Stimulated activated CD8-positive, alpha-beta memory T cell treated with anti-CD3 and anti-CD28 coated beads, Interleukin-4, amount 100 ng/mL, for 24 hours (primary cell): ENCODE measurements at places on chromosomes 5 and 9.

DNA sequence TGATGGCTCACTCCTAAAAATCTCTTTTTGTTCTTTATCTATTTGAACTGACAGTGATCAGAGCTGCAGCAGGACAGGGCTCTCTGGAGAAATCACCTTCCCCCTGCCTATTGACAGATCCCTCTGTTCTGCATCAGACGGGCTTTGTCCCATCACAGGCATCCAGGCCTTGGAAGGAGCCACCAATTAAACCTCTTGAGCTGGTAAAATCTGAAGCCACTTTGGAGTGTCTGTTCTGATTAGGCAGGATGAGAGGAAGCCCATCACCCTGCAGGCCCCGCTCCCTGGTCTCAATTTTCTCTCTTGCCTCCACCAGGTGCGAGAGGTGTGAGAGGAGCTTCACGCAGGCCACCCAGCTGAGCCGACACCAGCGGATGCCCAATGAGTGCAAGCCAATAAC is 97.7 kb downstream of the PRDM6 start:
- DNase-seq, result no peak

- DNase-seq, result no peak
Measured at GRCh38 chr9:90943341-90943740, 141.7 kb downstream of the SYK start.

GRCh38 chr5:60362158-60362557 is 337.8 kb downstream of the DEPDC1B start:
- no peak for DNase-seq

- DNase-seq, result no peak
Measured at GRCh38 chr5:61304590-61305381, 27.3 kb upstream of the ZSWIM6 start.

- DNase-seq, result no peak
Measured at GRCh38 chr5:386432-387341, 56.3 kb upstream of the EXOC3 start.

DNA sequence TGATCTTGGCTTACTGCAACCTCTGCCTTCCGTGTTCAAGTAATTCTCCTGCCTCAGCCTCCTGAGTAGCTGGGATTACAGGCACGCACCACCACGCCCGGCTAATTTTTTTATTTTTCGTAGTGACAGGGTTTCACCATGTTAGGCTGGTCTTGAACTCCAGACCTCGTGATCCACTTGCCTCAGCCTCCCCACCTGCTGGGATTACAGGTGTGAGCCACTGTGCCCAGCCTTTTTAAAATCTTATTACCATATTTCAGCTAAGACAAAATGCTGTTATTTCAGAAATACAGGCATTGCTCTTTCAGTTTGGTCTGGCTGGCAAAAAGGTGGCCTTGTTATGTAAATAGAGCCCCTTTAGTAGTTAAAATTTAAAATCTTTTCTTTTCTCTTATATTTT is 46.9 kb upstream of the GLDC start:
- no peak for DNase-seq

DNA sequence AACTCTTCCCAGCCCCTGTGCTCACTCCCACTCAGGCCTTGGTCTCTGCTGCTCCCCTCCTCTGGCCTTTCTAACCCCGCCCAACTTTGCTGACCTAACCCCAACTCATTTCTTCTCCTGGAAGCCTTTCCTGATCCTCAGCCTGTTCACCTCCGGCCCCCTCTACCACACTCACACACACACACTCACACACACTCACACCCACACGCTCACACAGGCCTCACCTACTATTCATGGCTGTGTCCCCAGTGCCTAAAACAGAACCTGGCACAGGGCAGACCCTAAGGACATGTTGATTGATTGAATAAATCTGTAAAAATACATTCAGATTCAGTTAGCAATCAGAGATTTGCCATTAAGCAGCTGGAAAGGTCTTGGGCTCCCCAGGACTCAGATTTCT is 28.5 kb upstream of the LHX2 start:
- no peak for DNase-seq

GRCh38 chr9:95762322-95762721 is 113.2 kb upstream of the ERCC6L2 start:
- no peak for DNase-seq

DNA sequence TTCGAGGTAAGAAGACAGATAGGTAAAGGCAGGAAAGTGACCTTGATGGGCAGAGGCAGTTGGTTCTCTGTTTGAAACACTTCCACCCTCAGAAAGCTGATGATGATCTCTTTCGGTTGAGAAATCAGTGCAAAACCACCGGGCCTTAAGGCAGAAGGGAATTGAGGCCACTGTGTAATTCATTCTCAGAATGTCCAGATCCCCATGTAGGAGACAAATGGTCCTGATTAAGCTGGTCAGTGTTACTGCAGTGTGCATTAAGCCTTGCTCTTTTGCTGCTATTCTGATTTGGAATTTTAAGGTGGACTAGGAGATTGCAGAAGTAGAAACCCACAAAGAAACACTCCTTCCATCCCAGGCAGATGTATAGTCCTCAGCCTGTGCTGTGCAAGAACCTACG is 255.2 kb downstream of the ARHGAP26 start:
- DNase-seq, result no peak

DNA sequence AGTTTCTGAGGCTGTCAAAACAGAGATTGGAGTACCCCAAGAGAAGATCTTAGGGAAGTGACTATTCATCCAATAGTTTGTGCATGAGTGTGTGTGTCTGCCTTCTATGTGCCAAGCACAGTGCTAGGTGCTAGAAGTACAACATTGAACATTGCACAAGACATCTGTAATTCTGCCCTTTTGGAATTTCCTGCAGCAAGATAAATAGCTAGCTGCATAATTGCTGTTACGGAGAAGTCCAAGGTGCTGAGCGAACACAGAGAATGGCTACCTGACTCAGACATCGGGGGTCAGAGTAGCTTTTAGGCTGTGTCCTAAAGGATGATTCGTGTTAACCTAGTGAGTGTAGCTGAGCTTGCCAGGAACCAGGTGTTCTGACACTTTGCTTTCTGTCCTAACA is 44.8 kb downstream of the PAPPA start:
- no peak for DNase-seq

DNA sequence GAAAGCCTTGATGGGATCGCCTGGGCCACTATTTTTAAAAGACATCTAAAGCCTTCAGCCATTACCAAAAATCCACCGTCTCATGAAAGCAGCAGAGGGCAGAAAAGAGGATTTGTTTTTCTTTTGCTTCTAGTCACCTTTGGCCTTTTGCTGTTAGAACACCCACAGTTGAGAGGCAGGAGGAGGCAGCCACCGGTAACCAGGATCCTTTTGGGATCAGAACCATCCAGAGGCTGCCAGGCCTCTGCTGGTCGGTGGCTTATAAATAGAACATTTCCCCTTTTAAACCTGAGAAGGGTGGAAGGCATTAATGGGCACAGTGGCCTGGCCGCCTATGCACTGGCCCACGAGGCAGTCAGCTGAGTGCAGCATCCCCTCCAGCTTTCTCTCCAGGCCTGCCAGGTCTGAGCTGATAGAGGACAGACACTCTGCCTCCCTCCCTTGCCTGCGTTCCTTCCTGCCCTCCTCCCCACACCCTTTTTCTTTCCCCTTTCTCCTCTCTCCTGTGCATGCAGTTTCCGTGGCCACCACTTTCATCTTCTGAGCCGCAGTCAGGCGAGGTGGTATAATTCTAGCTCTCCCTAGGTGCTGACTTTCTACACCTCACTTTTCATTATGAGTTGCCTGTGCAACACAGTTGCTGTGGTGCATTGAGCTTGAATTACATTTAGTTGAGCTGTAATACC is 253.4 kb downstream of the ARHGAP26 start:
- DNase-seq, result peak; percentile 16

- DNase-seq, result no peak
Measured at GRCh38 chr9:130394814-130395470, 49.8 kb upstream of the ASS1 start.

DNA sequence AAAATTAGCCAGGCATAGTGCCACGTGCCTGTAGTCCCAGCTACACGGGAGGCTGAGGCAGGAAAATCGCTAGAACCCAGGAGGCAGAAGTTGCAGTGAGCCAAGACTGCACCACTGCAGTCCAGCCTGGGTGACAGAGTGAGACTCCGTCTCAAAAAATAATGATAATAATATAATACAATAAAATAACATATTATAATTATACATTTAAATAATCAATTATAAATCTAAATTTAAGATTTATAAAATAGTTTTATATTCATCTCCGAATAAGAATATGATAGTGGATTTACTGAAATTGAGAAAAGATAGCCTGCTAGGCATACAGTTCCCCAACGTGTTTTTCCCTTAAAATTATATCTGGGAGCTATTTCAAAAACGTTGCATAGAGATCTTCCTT is 599.6 kb downstream of the CDH18 start:
- DNase-seq, result no peak

- no peak for DNase-seq
Measured at GRCh38 chr5:16936989-16937438, 926 bp upstream of the MYO10 start.

DNA sequence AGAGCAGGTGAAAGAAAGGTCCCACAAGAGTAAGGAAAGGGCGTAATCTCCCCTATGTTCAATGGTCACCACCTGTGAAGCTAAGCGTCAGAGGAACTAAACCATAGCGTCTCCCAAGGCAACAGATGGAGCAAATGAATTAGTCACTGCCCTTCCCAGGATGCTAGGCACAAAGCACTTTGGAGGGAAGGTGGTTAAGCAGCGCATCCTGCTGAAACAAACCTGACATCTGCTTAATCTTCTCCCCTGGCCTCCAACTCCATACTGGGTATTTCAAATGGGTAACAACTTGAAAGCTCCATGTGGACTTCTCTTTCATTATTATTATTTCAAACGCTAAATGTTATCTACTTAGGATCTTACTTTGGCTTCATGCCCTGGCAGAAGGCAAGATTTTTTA is 227.3 kb downstream of the MLLT3 start:
- no peak for DNase-seq

DNA sequence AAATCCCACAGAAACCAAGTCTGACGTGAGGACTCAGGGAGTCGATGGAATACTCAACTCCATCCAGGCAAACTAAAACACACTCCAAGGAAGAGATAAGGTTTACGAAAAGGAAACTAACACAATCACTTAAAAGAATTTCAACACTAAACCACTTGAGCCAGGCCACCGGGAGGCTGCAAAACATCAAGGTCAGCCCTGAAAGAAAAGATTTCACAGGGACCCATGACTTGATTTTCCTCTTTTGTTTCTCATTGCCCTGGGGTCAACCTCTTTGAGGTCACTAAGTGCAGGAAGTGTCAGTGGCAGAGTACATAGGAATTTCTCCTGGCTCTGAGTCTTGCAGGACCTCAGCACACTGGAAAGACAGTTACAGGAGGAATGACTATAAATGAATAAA is 77.8 kb upstream of the TARS1 start:
- no peak for DNase-seq

DNA sequence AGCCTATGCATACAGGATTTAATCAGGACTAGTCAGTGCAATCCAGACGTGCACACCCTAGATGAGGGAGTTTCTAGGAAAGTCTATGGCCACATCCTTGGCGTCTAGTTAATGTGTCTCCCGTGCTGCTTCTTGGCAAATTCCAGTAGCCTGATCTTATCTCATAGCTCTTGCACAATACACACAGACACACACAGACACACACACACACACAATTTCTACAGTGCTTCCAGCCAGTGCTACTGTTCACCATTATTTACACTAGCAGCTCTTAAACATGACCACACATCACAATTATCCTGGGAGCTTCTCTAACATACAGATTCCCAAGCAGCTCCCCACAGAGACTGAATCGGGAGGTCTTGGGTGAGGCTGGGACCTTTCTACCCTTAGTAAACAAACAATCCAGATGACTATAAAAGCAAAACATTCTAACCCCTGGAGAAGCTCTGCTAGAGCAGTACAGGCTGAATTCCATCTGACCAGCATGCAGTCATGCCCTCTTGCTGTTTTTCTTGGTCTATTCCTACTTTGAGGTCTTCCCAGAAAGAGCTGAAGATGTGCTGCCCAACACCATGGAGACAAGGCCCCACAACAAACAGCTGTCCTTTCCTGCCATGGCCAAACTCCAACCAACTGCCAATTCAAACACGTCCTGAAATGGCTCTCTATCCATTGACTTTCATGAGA is 236.6 kb downstream of the DEPDC1B start:
- DNase-seq, result no peak

DNA sequence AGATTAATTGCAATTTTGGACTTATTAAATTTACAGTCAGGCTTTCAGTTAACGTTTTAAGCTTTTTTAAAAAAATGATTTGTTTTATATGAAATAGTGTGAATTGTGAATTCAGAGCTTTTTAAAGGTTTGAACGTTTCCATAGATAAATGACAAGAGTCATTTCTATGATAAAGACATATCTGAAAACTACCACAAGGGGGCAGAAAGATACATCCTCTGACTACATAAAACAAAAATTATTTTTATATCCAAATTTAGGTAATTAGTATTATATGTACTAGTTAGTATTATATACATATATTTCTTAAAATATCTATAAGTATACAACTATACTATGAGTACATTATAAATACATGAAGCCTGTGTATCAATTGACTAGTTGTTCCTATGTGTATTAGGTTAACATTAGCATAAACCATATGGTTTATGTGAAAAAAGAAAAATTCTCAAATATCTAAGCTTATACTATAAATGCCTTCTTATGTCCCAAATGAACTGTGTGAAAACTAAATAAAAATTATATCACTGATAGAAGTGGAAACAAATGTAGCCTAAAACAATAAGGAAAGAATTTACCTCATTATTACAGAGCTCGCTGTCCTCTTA is 155.2 kb downstream of the MEF2C start:
- no peak for DNase-seq

GRCh38 chr5:23316060-23316591 is 191.3 kb upstream of the PRDM9 start:
- DNase-seq, result no peak

GRCh38 chr5:14640765-14641164 is 23.8 kb upstream of the OTULIN start:
- DNase-seq, result no peak

GRCh38 chr5:969408-969839 is 39.2 kb upstream of the NKD2 start:
- DNase-seq, result no peak

DNA sequence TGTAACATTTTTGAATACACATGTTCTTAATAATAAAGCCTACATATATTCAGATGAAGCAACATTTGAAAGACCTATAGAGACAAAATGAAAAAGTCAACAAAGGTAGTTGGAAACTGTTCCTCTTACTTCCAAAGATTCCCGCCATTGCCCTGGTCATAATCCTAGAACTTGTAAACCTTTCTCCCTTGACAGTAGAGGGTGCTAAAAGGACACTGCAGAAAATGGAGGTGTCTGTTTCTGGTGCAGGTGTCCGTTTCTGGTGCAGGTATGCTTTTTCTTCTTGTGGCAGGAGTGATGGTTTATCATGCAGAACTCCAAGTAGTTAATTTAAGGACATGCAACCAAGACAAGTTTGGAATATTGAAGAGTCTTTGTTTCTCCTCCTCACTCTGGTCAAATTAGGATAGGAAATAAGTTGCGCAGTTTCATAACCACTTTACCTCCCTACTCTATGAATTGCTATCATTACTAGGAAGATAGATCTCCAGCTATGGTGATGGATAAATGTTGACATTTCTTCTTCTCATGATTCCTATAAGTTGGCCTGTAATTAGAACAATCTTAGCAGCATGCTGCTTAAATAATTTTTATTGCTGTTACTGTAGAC is 56.0 kb upstream of the FAM174A start:
- no peak for DNase-seq
